ENCODE measurements at places on chromosomes 5 and 9.

GRCh38 chr5:9188131-9188530, 357.7 kb downstream of the SEMA5A start:
- no peak for DNase-seq

GRCh38 chr9:137438591-137439157, 2.5 kb downstream of the ENTPD8 start:
- DNase-seq: no peak

- DNase-seq: no peak
Observed at GRCh38 chr9:114166614-114167572, 11.6 kb downstream of the COL27A1 start.

DNA sequence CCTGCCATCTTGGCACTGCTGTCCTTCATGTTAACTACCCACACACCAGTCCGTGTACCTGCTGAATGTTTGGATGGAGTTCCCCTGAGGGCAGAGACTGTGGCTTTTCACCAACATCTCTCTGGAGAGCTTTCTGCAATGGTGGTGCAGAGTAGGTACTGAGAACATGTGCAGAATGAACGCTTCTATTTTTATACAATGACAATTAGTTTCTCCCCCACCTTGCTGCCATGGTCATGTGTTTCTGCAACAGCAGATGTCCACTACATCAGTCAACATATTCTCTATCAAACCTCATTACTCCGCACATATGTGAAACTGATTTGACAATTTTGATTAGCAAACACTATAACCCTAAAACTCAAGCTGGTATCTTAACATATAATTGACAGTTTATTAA, 14.5 kb downstream of the PTCH1 start:
- no peak for DNase-seq

DNA sequence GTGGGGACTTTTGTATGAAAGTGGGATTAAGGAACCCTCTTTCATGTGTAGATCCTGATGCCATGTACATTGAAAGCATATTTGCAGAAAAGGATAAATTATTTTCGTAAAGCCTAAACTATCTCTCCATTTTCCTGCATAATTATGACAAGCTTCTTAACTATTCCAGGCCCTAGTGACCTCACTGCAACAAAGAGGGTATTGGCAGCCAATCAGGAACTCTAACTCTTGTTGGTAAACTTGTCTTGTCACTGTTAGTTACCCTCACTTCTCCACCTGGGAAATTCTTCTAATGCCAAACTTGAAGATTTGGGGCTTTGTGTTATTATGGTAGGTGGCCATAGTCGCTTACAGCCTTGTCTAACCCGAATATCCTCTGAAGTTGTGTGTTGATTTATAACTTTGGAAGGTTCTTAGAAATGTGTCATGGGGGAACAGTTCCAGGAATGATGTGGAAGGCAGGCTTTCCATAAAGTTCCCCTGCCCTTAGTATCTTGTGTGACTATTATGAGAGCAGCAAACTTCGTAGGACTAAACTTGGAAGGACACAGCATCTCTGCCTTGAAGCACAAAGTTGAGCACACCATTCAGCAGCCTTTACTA, 52.5 kb downstream of the IQGAP2 start:
- DNase-seq: no peak

- no peak for DNase-seq
Observed at GRCh38 chr5:10896016-10896415, 135.0 kb upstream of the DAP start.

DNA sequence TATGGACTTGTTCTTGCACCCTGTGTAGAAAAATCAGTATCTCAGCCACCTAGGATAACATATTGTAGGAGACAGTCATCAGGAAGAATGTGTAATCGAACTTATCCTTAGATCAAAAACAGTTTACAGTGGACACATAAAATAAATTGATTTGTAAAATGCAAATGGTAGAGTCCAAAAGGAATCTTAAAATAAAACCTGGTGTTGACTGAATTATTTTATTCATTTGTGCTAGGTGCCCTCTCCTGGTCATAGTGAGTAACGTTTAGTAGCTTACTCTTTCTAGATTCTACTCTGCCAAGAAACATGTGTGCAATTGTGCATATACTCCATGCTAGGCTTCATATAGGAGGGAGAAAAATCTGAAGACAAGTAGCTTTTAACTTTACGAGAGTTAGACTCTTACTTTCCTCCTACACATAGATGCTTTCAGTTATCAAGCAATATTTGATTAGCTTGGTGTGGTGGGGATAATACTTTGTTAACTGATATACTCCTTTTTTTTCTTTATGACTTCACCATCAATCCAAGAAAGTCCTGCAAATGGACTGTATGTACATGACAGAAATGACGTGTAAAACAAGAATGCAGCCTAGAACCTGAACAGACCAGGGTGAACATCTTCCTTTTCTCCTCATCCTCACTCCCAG, 23.7 kb upstream of the LOX start:
- DNase-seq: no peak

DNA sequence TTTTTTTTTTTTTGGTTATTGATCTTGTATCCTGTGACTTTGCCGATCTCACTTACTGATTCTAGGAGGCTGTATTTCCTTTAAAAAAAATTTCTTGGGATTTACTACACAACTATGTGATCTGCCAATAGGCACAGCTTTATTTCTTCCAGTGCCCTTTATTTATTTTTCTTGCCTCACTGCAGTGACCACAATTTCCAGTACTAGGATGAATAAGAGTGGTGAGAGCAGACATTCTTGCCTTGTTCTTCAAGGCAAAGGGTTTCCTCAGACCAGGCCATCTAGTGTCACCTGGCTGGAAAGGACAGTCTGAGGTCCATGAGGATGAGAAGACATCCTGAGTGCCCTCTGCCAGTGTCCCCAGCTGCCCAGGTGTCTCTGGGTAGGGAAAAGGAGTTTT, 265.4 kb downstream of the SPOCK1 start:
- no peak for DNase-seq

DNA sequence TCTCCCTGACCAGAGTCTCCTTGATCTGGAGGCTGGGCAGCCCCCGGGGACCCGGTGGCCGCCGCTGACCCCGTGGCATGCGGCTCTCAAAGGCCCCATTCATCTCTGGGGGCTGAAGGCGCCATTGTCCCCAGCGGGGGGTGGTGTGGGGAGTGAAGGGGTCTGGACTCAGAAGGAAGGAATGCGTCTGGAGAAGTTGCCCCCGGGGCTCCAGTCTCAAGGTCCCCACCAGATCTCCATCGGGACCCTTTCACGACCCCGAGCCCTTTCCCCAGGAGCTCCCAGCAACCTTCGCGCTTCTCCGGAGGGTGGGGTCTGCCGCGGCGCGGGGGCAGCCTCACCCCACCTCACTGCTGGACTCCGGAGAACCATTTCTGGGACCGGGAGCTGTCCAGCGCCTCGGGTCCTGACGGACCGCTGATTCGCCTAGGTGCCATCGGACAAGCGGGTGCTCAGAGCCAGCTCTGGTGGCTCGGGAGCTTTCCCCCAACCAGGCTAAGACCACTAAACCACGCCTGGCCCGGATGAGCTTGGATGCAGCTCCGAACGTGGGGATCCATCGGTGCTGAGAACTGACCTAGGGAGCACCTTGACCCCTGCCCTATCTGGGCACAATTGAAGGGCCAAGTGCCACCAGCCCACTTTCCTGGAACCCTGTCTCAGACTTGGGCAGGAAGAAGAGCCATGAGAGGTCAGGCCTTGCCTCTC, 5.1 kb upstream of the PCDH1 start:
- no peak for DNase-seq

DNA sequence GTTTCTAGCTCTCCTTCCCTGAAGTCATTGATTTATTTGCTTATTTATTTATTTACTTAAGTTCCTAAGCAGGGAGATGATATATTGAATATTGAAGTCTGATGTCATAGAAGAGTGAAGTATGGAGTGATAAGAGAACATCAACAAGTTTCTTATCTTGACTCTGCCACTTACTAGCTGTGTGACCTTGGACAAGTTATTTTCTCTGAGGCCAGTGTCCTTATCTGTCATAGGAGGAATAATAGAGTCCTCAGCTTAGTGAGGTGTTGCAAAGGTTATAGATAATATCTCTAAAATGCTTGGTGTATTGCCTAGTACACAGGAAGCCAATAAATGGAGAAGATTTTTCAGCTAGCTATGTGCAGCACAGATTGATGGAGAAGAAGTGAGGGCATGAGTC, 32.4 kb upstream of the PIP5K1B start:
- DNase-seq: no peak

DNA sequence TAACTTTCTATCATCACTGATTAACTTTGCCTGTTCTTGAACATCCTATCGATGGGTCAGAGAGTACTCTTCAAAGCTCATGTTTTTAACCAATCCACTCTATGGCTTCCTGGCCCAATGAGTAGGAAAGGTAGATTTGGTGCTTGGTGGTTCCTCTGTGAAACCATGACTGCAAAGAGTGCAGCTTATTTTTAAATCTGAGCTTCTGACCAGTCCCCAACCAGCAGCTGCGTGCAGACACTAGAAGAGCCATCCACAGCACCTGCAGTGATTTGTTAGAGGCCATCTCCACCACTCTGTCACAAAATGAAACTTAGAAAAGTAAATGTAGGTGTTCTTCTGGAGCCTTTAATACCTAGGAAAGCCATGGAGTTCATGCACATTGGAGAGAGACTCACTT, 107.3 kb upstream of the WWC1 start:
- no peak for DNase-seq

GRCh38 chr9:76521244-76521681, 62.3 kb downstream of the GCNT1 start:
- DNase-seq: no peak

All from activated T-cell treated with anti-CD3 and anti-CD28 coated beads for 1 hour (primary cell).